ENCODE measurements at places on chromosomes 7 and 10. TPM values are rescaled to one million over a fixed set of nuclear protein-coding genes. Genes with fewer than 3 reads are reported as not detected.

GRCh38 chr7:63043657-63044543, 954.7 kb upstream of the ZNF722 start:
- H3K36me3 ChIP-seq, result no peaks in the 10 kb centered on the region
- DNase-seq, result no peak
- no peaks in the 10 kb centered on the region for H3K27me3 ChIP-seq
- no peaks in the 10 kb centered on the region for H3K4me1 ChIP-seq
- no peak overlapping the region for H3K27ac ChIP-seq
- no peak overlapping the region for H3K4me3 ChIP-seq

DNA sequence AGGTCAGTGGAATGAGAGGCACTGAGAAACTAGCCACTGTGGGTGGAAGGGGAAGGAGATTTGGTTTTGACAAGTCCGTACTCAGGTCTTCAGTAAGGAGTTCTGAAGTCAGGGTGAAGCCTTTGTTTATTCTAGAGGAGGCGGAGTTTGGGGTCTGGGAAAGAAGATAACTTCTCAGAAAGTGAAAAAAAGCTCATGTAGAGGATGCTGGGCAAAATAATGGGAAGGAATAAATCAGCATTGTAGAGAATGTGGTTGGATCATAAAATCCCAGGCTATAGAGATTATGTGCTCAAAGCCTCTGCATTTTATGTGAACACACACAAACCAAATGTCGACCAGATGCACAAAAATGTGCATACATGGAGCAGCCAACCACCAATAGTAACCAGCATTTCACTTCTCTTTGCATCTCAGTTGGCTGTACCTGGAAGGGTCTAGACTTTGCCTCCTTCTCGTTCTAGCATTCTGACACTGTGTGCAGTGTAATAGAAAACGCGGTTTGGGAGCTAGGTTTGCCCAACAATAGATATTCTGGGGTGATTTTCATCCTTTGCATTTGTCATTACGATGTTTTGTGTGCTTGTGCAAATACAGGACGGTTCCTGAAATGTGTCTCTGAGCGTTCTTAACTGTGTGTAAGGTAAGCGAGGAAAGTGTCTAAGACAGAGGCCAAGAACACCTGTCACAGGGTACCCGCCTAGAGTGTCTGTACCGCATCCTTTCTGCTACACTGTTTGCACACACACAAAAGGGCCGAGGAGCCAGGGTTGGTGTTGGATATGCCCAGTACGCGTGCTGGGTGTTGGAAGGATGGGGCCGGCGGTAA, 603 bp upstream of the HECW1 start:
- no peaks in the 10 kb centered on the region for H3K36me3 ChIP-seq
- no peak for DNase-seq
- H3K27ac ChIP-seq, result no peak overlapping the region
- H3K4me3 ChIP-seq, result no peak overlapping the region
- H3K27me3 ChIP-seq, result peaks cover 79% of the 10 kb centered on the region

GRCh38 chr10:26739071-26739631, 41.6 kb downstream of the PDSS1 start:
- H3K4me1 ChIP-seq, result peaks cover 54% of the 10 kb centered on the region
- H3K27me3 ChIP-seq, result no peaks in the 10 kb centered on the region
- DNase-seq, result no peak
- H3K4me3 ChIP-seq, result peak overlapping the region; percentile 28
- peak overlapping the region; percentile 91 for H3K27ac ChIP-seq

- H3K4me3 ChIP-seq, result no peak overlapping the region
- H3K4me1 ChIP-seq, result no peaks in the 10 kb centered on the region
- DNase-seq, result no peak
- no peak overlapping the region for H3K27ac ChIP-seq
- no peaks in the 10 kb centered on the region for H3K36me3 ChIP-seq
- H3K27me3 ChIP-seq, result peaks cover 19% of the 10 kb centered on the region
These were observed 128.9 kb downstream of the ADARB2 start for GRCh38 chr10:1608408-1608807.

The SVIL gene
- 26.8 TPM for total RNA-seq

GRCh38 chr7:128954150-128954549, 16.4 kb downstream of the IRF5 start:
- H3K4me3 ChIP-seq, result no peak overlapping the region
- no peak for DNase-seq
- peaks cover 59% of the 10 kb centered on the region for H3K36me3 ChIP-seq
- no peaks in the 10 kb centered on the region for H3K4me1 ChIP-seq
- H3K27ac ChIP-seq, result no peak overlapping the region
- H3K27me3 ChIP-seq, result no peaks in the 10 kb centered on the region

DNA sequence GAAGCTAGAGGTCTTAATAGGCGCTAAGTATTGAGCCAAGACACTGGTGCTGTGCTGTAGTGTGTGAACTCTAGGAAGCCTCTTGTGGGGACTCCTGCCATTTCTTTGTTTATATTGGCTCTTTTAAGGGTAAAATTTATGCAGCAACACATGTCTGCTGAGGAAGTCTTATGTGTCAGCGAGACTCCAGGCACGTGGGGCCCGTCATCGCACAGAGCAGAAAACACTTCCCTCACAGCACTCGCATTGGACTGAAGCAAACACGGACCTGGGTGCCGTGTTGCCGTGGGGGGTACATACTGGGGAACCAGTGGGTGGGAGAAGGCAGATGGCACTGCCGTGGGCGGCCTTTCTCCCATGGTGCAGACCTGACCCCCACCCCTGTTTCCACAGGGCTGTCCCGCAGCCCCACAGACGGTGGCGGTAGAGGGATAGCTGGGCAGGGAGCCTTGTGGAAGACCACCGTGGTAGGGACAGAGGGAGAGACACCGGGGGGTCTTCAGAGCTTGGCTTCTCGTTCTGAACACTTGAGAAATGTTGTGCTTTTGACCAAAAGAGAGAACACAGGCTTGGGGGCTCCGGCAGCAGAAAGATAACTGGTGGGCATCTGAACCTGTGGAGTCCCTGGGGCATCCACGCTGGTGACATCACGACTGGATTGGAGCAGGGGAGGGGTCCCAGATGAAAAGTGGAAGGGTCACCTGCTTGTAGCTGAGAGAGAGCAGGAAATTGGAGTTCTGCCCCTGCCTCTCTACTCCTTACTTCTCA, 284.7 kb upstream of the SHH start:
- H3K4me1 ChIP-seq, result peaks cover 21% of the 10 kb centered on the region
- no peak overlapping the region for H3K4me3 ChIP-seq
- no peaks in the 10 kb centered on the region for H3K36me3 ChIP-seq
- peak overlapping the region; percentile 86 for H3K27ac ChIP-seq
- no peak for DNase-seq
- H3K27me3 ChIP-seq, result no peaks in the 10 kb centered on the region

Measured in activated CD4-positive, alpha-beta T cell treated with anti-CD3 and anti-CD28 coated beads, Interleukin-2, amount 10 ng/mL, durations not matched to agents 7 days and 5 days (primary cell).